ENCODE measurements at places on chromosomes 6 and 20.

- DNase-seq = no peak
These were observed 522.2 kb upstream of the JAG1 start for GRCh38 chr20:11195899-11196558.

DNA sequence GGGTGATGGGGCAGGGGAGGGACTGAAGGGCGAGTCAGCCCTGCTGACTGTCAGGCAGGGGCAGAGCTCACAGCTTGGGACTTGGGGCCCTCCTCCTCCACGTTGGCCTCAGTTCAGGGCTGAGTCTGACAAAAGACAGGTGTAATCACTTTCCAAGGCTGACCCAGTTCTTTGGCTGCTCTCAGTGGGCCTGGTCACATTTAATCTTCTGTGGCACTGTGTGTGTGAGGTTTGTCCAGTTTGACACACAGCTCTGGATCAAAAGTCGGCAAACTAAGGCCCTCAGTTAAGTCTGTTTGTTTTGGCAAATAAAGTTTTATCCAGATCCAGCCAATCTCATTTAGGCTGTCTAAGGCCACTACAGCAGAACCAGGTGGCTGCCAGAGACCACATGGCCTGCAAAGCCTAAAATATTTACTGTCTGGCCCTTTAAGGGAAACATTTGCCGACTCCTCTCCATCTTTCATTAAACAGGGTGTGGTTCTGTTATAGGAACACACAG, 5.1 kb upstream of the MAP1LC3A start:
- DNase-seq = no peak

DNA sequence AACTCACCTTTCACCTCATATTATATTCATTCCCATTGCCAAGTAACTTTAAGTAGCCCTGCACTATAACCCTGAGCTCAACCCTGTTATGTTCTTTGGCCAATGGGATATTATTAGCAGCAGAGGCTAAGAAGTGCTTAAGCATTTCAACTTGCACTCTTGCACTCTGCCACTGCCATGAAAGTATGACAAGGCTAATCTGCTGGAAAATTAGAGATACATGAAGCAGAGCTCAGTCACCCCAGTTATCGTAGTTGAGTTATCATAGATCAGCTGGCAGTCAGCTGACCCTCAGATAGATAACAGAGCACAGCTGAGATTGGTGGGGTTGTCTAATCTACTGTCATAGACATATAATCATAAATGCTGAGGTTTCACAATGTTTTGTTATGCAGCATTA, 209.4 kb upstream of the RUNX2 start:
- DNase-seq = no peak

- DNase-seq = no peak
These were observed 148.6 kb upstream of the FUT9 start for GRCh38 chr6:95867205-95867604.
